ENCODE measurements at places on chromosomes 2 and 18.

GRCh38 chr2:151670846-151671597 lies 63.3 kb downstream of the NEB start:
- DNase-seq = no peak

DNA sequence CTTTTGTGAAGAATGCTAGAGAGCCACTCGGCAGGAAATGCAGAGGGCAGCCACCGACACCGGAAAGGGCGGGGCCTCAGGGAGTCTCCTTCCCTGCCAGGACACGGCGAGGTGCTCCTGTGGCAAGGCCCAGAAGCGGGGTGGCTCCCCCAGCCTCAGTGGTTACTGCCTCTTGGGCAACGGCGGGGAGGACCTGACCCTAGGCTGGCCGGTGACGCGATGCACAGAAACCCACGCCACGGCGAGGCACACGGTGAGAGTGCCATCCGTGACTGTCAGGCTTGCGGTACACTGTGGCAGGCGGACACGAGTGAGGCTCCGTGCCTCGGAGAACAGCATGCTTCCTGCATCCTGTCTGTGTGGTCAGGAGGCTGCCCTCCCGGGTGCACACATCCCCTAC lies 47.8 kb downstream of the ZAP70 start:
- no peak for DNase-seq

- no peak for DNase-seq
Measured at GRCh38 chr18:77464917-77465316, 215.3 kb downstream of the GALR1 start.

GRCh38 chr18:13447621-13448334 lies 229.2 kb downstream of the LDLRAD4 start:
- no peak for DNase-seq

GRCh38 chr2:217944923-217945322 lies 57.9 kb downstream of the TNS1 start:
- no peak for DNase-seq

- DNase-seq = no peak
Measured at GRCh38 chr2:234818937-234819336, 132.9 kb upstream of the SH3BP4 start.

GRCh38 chr18:44841752-44842587 lies 161.3 kb downstream of the SETBP1 start:
- DNase-seq = no peak

GRCh38 chr2:31137211-31138036 lies 816 bp downstream of the GALNT14 start:
- no peak for DNase-seq

- DNase-seq = no peak
Measured at GRCh38 chr2:60337142-60337497, 216.3 kb downstream of the BCL11A start.

DNA sequence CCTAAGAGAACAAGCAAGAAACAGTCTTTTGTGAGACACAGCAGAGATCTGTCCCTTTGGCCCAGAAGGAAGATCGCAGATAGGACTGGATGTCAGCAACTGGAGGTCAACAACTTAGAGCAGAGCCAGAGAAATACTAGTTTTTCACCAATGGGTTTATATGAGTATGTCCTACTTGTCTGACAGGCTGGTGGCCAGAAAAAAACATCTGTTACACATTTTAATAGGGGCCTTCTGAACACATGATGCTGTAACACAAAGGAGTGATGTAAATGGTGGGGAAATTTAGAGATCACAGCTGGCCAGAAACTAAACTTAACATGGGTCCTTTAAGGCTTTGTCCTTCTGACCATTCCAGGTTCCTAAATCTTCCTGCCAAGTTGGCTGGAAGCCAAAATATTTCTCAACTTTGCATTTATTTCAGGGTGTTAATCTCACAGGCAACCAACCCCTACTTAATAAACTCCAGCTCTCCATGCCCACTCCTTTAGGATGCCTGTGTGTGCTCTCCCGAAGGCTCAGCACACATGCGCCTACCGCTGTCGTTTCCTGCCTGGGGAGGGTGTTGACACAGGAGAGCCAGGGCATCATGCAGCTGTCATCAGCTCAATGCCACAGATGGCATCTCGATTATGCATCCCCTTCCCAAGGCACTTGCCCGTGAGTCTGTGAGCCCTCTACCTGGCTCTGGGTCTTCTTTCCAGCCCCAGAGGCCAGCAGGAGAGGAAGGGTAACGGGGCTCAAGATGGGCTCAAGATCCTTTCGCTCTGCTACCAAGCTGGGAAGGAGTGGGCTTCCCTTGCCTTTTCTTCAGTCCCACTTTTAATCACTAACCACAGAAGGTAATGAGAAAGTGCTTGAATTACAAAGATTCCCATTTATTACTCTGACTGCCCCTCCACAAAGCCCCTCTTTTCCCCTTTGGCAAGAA lies 252.5 kb downstream of the ETAA1 start:
- DNase-seq = no peak

- DNase-seq = peak; percentile 25
Measured at GRCh38 chr2:29000481-29000880, 19.4 kb downstream of the TOGARAM2 start.

DNA sequence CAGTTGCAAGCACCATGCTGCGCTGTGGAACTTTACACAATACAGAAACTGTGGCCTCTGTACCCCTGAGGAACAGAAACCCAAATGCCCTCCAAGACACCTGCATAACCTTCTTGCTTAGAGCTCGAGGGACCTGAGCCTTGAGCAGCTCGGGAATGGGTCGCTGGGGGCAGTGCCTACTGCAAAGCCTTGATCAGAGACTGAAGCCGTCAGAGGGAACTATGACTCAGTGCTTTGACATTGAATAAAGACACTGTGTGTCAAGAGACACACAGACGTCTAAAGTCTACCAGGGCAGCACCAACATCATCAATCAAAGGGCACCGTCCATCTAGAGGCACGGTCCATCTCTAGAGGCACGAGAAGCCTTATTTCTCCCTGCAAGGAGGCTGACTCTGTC lies 30.6 kb downstream of the GPR45 start:
- no peak for DNase-seq

DNA sequence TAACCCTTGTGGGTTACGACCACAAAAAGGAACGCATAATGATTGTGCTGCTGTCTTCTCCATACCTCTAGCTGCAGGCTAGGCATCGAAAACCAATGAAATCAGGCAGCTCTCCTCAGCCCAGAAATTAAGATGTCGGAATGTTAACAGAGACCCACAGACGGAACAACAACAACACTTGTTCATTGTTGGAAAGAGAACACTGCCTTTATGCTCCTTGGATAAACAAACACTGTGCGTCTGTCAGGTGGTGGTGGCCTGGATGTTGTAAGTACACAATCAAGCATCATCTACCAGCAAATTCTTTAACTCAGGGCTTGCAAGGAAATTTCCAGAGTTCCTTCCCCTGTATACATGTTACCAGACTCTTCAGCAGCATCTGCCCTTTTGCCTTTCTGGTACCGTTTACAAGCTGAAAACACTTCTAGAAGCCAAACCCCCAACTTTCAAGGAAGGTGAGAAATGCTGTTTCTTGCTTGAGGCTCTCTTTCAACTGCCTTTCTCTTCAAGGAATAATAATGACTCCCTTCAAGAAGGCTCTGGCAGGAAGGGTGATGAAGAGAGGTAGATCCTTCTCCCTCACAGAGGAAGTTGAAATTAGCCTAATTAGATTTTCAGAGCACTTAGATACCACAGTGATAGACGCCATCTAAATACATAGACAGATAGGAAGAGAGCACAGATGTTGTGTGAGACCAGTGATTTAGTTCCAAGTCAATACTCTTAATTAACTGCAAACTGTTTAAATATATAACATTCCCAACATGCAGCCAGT lies 332.7 kb downstream of the ZNF521 start:
- no peak for DNase-seq

- no peak for DNase-seq
Measured at GRCh38 chr2:85110991-85111560, 22.1 kb upstream of the TCF7L1 start.

DNA sequence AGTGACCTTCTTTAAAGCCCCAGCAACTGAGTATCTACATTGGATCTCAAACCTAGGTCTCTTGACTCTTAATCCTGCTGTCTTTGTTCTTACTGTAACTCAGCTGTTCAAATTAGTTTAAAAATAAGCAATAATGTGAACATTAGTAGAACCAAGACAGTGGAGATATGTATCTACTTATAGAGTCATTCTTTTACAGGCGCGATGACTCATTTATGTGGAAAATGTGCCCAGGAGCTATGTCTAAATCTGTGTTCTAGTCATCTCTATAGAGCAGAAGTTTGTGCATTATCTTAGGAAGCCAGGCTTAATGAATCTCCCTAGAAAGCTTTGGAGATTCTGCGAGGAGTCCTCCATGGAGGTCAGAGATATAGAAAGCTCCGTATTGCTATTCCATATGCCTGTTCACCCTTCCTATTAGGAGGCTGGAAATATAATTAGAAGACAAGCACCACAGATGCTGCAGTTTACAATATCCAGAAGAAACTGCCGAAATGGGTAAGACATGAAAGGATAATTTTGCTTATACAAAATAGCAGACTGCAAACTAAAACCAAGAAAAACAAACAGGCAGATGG lies 211.6 kb downstream of the TRIB2 start:
- DNase-seq = no peak

- DNase-seq = no peak
Measured at GRCh38 chr2:10101491-10101890, 21.0 kb upstream of the RRM2 start.

- DNase-seq = no peak
Measured at GRCh38 chr2:137947032-137947727, 17.1 kb upstream of the HNMT start.

DNA sequence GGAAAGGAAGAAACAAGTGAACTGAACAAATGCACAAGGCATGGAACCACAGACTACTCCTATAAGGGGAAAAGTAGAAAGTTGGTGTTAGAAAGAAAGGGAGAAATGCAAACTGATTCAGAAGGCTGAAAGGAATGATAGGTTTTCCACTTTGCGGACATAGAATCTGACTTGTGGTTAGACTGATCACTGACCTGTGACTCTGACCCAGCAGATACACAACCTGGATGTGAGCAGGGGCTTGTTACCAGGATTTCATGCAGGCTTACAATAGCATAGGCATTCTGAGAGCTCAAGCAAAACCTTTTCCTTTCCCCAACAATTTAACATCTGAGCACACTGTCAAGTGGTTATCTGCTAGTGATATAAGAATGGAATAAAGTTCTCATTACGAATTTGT lies 237.0 kb upstream of the CDH20 start:
- DNase-seq = no peak

DNA sequence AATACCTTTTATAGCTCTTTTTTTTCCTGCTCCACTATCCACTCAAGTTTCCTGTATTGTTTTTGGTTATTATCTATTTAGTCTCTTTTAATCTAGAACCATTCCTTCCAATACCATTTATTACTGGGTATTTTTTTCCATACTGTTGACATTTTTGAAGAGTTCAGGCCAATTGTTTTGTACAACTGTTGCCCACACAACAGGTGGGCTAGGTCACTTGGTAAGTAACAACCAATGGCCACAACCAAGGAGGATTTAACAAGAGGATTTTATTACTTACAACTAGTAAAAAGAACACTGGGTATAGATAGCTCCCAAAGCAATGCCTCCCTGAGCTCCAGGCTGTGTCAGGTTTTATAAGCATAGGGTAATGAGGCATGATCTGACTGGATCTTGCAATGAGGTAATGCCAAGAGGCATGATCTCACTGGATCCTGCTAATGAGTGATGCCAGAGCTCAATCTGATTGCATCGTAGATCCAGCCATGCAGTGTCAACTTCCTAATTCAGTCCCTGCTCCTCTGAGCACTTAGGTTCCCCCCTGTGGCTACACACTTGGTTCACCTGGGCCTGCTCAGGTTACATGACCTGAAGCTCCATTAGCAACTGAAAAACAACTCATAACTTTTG lies 7.1 kb upstream of the CEP68 start:
- no peak for DNase-seq

GRCh38 chr18:13051950-13052349 lies 60.8 kb downstream of the CEP192 start:
- DNase-seq = no peak

- DNase-seq = no peak
Measured at GRCh38 chr2:3493615-3494007, 25.7 kb downstream of the ADI1 start.

DNA sequence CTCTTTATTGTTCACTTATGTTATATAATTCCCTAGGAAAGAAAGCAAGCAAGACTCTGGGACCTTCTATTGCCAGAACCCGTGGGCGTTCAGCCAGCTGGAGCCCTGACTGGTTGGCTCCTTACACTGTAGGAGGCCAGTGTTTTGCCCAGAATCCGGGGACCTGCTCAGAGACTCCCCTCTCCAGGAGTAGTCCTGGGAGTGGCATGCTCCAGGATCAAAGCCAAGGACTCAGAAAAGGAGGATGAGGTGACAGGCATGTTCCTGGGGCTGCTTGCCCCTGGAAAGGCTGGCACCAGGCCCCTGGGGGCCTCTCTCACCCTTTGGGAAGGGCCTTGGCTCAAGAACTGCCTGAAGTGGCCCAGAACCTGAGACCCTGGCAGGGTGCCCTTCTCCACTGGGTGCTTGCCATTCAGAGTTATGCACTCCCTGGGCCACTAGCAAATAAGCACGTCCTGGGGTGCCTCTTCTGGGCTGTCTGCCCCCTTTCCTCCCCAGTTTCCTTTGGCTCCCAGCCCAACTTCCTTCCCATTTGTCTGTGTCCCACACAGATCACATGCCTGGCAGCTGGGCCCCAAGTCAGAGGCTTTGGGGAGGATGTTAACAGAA lies 19.6 kb upstream of the KIF3C start:
- DNase-seq = no peak

DNA sequence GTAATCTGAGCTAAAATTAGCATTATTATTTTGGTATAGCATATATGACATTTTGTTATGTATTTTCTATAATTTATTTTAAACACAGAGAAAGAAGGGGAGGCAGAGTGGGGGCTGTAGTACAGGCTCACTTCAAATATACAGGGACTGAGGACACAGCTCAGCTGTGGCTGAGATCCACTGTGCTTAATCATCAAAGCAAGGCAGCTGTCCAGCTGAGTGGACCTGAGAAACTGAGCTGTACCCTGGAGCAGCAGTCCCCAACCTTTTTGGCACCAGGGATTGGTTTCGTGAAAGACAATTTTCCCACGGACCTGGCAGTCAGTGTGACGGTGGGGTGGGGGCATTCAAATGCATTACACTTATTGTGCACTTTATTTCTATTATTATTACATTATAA lies 687.2 kb downstream of the RNF144A start:
- DNase-seq = no peak

GRCh38 chr2:99784946-99785345 lies 295.1 kb upstream of the REV1 start:
- no peak for DNase-seq

GRCh38 chr2:241768850-241769249 lies 7.8 kb upstream of the GAL3ST2 start:
- no peak for DNase-seq

DNA sequence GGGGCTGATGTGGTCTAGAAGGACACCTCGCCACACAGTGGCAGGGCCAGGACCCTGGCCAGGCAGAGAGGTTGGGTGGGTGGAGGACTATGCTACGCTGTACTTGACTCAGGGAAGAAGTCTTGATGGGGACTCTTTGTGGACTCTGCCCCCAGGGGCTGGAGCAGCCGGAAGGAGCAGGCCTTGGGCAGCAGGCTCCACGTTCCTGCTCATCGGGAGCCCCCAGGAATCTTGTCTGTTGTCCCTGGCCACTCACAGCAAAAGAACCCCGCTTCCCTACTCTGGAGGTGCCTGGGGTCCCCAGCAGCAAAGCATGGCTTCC lies 79.0 kb downstream of the POLR1A start:
- no peak for DNase-seq

GRCh38 chr2:217553202-217553601 lies 449.6 kb downstream of the TNS1 start:
- DNase-seq = no peak

GRCh38 chr2:36147670-36148390 lies 207.7 kb upstream of the CRIM1 start:
- no peak for DNase-seq

GRCh38 chr2:127614731-127615130 lies 31.2 kb upstream of the GPR17 start:
- no peak for DNase-seq
